MG63 (cell line): ENCODE measurements at places on chromosomes 5 and 9. TPM values are rescaled to one million over a fixed set of nuclear protein-coding genes. Genes with fewer than 3 reads are reported as not detected.
A peak's percentile ranks its signal among the peaks of the same experiment; 100 is the strongest.

SPINK5 gene
- not detected in 2 replicates for total RNA-seq

LRRC19 gene
- total RNA-seq, result not detected in 2 replicates

NPDC1 gene
- total RNA-seq, result 86.9 and 253 TPM in 2 replicates

UBE2QL1 gene
- not detected in 2 replicates for total RNA-seq

INSL4 gene
- not detected in 2 replicates for total RNA-seq

RNF180 gene
- total RNA-seq, result 0.10 TPM in 1 of 2 replicates, not detected in the other

INSL6 gene
- total RNA-seq, result not detected in 2 replicates

DNA sequence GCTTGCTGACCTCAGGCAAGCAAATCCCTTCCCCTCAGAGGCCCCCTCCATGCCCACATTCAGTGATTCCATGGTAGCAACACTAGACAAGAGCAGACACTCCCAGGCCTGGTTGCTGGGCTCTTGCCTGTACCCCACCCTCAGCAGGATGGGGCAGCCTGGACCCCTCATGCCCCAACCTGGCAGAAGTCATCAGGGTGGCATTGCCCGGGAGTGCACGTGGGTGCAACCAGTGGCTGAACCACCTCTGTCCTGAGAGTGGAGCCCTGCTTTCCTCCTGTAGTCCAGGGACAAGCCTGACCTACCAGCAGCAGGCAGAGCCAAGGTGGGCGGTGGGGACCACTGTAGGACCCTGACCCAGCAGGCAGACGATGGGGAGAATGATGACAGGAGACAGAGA, 65.8 kb upstream of the TBC1D2 start:
- DNase-seq, result no peak

GRCh38 chr5:148255456-148255855, 13.1 kb upstream of the SPINK13 start:
- DNase-seq, result no peak

DNA sequence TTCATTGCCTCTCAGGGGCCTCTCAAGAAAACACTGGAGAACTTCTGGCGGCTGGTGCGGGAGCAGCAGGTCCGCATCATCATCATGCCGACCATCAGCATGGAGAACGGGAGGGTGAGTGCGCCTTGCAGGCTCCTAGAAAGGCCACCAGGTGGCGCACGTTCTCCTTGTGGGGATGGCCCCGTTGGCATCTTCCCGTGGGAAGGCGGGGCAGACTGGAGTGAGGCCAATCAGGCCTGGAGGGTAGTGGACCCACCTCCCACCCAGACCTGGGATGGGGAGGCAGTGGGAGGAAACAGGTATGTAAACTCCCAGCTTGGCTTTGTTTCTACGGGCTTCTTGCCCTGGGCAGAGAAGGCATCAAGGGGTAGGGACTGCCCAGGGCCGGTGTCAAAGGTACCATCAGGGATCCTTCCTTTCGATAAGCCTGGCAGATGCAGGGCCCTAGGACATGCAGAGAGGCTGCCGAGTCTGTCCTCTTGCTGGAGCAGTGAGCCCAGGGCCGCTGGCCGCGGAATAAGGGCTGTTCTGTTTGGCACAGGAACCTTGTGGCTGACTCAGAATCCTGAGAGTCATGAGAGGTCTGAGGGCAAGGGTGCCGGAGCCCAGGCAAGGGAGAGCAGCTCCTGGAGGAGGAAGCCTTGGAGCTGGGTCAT, 18.9 kb upstream of the SPTLC1 start:
- peak; percentile 87 for DNase-seq

- DNase-seq, result no peak
Measured at GRCh38 chr5:133497608-133498348, 114.6 kb downstream of the FSTL4 start.

DNA sequence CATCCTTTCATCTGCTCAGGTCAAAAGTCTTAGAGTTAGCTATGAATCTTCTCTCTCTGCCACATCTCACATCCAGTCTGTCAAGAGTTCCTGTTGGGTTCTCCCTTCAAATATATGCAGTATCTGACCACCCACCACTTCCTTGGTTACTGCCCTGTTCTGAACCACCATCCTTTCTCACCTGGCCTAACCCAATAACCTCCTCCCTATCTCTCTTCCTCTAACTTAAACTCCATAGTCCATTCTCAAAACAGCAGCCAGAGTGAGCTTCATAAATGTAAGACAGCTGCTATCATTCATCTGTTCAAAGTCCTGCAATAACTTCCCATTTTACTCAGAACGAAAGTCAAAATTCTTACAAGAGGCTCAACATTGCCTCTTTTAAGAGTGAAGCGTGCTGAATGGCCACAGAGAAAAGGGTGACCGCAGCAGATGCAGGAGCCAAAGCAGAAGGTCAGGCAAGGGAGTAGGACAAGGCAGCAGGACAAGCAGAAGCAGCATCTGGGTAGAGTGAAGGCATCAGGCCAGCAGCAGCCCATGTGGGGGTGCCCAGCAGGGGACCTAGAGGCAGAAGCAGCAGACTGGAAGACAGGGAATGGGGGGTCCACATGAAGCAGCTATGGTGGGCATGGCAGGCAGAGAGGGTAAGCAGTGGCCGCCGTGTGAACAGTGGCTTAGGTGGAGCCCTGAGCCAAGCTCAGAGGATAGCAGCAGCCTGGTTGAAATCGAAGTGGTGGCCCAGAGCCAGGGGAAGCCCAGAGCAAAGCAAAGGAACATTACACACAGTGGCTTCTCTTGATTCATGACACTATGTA, 39.3 kb upstream of the CDC42SE2 start:
- DNase-seq, result no peak

DNA sequence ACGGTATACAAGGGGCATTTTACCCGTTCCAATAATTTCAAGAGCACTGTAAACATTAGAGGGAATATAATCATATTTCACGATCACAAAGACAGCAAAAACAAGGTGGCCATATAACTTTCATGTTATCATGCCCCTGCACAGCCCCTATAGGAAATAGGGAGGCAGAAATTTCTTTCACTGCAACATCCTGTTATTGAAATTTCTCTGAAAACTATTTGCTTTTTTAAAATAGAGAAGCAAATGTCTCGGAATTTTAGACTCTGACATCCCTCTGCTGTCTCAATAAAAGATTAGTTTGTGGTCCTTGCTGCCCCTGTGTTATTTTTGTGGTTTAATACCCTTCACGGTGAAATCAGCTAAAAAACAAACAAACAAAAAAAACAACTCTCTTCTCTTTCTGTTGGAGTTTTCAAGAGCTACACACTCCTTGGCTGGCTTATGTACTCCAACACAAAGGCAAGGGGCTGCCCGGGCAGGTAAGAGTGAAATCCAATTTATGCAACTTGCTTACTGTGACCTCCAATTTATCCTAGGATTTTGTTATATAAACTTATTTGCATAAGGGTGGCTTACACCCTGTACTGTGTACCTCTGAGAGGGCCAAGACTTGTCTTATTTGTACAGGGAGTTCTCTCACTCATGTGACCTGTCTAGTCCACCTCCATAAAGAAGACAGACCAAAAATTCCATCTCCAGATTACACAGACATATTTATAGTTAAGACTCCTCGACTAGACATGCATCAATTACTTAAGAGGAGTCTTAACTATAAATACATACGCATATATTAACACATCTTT, 223.6 kb downstream of the MLLT3 start:
- no peak for DNase-seq

DNA sequence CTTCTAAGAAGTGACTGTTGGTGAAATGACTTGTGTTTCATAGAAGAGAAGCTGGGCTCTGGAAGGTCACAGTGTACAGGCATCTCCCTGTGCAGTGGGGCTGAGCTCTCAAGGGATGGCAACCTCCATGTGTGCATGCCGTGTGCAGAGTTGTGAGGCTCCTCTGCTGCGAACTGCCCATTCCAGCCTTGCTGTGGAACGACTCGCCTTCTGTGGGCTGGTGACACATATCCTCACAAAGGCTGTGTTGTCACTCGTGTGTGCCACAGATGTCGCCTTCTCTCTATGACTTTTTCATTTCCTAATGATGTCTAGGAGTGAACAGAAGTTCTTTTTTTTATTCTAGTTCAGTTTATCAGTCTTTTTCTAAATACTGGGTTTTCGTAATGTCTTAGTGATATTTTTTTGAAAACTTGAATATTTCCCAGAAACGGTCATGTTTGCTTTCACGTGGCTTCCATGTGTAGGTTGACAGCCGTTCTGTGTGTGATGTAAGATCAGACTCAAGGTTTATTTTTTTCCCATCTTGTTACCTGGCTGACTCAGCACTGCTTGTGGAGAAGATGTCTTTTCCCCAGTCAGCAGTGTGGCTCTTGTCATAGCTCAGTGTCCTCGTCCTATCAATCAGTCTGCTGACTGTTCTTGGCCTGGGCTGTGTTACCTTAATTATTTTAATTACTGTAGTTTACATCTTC, 57.3 kb upstream of the CACNA1B start:
- no peak for DNase-seq

GRCh38 chr9:82757924-82758323, 305.0 kb downstream of the RASEF start:
- no peak for DNase-seq

DNA sequence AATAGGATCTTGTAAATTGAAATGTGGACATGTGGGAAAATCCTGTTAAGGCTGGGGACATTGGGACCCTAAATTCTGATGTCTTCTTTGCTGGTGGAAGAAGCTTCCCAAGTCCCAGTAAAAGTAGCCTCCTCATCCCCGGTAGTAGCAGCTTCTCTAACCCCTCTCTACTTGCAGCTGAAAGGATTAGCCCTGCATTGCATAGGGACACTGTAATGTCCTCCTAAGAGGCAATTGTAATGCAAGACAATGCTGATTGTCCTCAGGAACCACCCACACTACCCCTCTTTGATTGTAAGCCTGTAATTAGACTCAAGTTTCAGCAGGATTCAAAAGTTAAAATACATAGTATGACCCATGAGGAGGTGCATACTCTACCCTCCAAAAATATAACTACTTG, 1938.4 kb upstream of the C9orf72 start:
- no peak for DNase-seq

GRCh38 chr9:36023260-36024048, 13.3 kb upstream of the RECK start:
- peak; percentile 86 for DNase-seq

DNA sequence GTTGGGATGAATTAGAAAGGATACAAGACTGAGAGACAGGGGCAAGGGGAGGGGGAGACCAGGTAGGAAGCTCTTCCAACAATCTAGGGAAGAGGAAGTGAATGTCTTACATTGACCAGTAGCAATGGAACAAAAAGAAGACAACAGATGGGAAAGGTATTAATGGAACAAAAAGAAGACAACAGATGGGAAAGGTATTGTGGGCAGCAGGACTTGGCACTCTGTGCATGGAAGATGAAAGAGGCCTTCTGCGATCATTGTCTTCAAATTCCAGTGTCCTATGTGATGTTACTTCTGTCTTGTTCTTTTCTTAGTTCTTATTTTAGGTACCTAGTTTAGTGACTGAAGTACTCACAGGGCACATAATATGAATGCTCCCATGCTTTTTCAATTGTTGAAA, 161.8 kb downstream of the PALM2AKAP2 start:
- no peak for DNase-seq

DNA sequence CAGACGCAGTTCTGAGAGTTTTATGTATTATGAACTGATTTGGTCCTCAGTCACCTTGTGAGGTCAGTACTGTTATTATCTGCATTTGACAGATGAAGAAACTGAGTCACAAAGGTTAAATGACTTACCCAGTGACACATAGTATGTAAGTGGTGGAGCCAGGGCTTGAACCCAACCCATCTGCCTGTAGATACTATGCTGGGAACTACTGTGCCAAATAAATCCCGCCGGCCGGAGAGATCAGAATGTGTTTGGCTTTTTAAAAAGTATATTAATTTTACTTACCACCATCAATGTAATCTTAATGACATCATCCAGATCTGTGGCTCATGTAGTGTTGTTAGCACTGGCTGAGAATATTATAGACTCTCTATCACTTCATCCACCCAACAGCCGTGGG, 80.8 kb downstream of the ZNF618 start:
- no peak for DNase-seq

- DNase-seq, result no peak
Measured at GRCh38 chr9:89455356-89455824, 42.5 kb downstream of the SEMA4D start.

- no peak for DNase-seq
Measured at GRCh38 chr9:126546036-126546435, 67.7 kb upstream of the LMX1B start.

GRCh38 chr5:41404757-41405156, 105.6 kb downstream of the PLCXD3 start:
- no peak for DNase-seq

DNA sequence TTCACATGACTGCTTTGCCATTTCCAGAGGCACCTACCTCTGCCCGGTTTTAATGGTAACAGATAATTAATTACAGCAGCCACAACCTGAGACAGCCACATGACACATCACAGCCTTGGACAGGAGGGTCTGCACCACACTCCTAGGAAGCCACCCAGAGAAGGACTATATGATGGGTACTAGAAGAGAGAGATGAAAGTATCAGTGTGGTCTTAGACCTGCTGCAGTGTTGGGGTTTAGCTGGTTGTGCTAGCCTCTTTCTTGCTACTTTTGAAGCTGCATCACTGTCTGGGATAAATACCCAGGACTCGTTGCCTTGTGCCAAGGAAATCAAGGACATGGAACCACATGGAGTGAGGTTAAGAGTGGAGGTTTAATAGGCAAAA, 266.4 kb downstream of the ICE1 start:
- DNase-seq, result no peak

- DNase-seq, result no peak
Measured at GRCh38 chr5:169918228-169918627, 62.1 kb downstream of the INSYN2B start.

DNA sequence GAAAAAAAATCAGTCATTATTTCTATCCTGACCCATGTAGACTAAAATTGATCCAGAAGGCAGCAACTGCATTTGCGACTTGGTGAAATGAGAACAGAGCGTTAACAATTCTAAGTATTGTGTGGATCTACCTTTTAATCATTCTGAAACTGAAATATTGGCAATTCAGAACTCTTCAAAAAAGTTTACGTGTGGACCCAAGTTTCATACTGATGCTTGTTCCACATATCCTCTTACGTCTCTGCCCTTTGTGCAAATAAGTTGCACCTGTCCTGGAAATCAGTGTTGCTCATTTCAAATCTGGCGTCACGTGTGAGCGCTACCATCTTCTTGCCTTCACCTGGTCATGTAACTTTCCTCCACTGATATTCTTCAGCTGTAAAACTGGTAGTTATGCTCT, 74.7 kb downstream of the NTRK2 start:
- no peak for DNase-seq

GRCh38 chr9:110623462-110624025, 44.0 kb upstream of the SVEP1 start:
- no peak for DNase-seq

DNA sequence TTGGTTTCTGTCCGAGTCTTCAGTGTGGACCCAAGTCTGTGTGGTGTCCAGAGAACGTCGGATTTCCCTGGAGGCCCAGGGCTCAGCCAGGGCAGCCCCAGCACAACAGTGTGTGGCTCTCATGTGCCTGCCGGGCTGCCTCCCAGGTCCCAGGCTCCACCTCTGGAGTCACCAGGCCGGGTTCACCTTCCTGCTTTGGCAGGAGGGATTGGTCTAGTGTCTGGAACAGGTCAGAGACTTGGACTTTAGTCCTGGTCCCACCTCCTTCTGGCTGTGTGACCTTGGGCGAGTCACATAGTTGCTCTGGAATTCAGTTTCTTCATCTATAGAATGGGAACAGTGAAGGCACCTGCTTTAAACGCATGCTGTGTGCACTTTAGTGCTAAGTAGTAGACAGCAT, 3.2 kb downstream of the DOLPP1 start:
- DNase-seq, result no peak
